ENCODE measurements at places on chromosomes 3 and 15.
A peak's percentile ranks its signal among the peaks of the same experiment; 100 is the strongest.

GRCh38 chr3:171225165-171225564 lies 198.6 kb upstream of the SLC2A2 start:
- no peak for DNase-seq

GRCh38 chr15:91152896-91153581 lies 53.0 kb downstream of the SV2B start:
- no peak for DNase-seq

- no peak for DNase-seq
Measured at GRCh38 chr15:41544650-41545015, 576 bp upstream of the RPAP1 start.

DNA sequence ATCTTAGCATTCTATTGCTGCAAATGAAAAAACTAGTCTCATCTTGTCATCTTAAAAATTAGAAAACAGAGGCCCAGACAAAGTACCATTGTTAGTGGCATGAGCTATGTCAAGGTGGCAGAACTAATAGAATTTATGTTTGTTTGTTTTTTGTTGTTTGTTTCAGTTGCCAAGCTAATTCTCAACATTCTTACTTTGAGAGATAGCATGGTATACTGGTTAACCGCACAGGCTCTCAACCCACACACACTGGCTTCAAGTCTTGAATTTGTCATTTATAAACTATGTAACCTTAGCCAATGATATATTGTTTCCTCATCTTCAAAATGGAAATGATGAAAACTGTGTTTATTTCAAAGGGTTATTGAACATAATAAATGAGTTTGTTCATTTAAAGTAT lies 367.6 kb upstream of the PLSCR5 start:
- DNase-seq, result peak; percentile 15

DNA sequence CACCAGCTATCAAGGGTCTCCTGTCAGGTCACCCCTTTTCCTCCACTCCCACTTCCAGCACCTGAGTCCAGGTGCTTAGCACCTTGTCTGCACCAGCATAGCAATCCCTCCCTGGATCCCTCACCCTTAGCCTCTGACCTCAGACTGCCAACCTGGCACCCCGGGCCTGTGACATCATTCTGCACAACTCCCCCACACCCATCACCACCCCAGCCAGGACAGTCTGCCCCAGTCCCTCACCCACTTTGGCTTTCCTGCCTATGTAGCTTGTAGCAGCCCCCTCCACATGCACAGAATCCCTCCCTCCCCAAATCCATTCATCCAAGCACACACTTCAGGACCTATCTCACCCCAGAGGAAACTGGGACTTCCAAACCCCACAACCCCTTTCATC lies 819 bp upstream of the PLXNB1 start:
- DNase-seq, result no peak

GRCh38 chr15:56919031-56919608 lies 676 bp downstream of the TCF12 start:
- peak; percentile 37 for DNase-seq

GRCh38 chr15:80331886-80332406 lies 72.2 kb upstream of the ARNT2 start:
- DNase-seq, result no peak

DNA sequence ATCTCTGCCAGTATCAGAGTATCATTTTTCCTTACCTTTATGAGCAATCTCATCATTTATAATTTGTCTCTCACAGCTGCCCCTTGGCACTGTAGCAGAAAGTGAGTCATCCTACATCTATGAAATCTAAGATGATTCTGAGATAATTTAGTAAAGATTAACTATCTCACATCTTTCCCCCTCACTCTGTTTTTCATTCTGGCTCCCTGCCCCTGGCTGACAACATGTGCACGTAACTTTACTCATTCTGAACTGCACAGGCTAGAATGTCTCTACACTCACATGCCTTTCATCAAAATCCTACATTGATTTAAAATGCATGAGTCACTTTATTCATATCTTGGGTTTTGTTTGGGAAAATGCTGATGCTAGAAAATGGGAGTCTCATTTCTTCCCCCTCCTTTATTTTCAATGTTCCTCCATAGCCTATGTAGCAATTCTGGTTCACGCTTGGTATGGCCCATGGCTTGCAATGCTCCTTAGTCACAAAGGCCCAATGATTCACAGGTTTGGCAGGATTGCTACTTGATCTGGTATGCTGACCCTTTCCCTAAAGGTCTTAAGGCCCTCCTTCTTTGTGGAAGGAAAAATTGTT lies 838.5 kb downstream of the TUSC7 start:
- DNase-seq, result peak; percentile 90

DNA sequence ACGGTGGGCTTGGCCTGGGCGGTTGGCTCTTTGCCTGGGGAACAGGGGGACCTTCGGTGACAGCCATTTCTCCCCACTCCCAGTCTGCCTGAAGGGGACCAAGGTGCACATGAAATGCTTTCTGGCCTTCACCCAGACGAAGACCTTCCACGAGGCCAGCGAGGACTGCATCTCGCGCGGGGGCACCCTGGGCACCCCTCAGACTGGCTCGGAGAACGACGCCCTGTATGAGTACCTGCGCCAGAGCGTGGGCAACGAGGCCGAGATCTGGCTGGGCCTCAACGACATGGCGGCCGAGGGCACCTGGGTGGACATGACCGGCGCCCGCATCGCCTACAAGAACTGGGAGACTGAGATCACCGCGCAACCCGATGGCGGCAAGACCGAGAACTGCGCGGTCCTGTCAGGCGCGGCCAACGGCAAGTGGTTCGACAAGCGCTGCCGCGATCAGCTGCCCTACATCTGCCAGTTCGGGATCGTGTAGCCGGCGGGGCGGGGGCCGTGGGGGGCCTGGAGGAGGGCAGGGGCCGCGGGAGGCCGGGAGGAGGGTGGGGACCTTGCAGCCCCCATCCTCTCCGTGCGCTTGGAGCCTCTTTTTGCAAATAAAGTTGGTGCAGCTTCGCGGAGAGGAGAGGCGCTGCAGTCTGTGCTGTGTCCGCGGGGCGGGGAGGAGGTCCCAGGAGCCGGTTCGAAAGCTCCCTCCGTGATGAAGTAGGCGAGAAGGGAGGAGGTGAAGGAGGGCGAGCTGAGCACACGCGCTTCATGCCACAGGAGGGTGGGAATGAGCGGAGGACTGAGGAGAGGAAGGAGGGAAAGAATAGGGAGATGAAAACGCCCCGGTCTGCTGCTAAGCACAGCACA lies 9.6 kb downstream of the CLEC3B start:
- DNase-seq, result no peak

DNA sequence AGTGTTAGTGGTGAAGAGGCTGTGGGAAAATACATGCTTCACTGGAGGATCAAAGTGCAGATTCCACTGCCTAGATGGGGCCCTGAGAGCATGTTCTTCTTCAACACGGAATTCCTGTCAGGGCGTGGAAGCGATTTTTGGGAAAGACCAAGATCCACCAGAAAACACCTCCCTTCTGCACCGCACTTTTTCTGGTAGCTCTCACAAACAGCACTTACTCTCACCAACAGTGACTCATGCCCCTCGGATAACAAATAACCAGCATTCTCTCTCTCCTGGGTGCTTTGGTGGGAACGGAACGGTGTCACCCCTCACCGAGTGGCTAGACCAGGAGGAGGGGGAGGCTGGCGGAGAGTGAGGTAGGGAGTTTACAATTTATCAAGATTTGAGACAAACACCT lies 40.1 kb downstream of the ADAMTSL3 start:
- DNase-seq, result peak; percentile 14

DNA sequence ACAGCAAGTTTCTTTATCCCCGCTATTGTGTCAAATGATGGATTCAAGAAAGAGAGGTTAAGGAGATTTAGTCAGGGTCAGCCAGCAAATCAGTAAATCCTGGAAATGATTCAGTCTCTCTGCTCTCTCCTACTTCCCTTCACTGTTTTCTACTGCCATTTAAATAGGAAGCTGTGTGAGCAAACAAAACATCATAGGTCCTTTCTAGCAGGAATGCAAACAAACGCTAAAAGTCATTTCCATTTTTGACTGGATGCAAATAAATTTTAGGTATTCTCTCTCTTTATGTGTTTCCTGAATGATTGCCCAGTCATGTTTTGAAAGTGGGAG lies 299.4 kb upstream of the RORA start:
- DNase-seq, result no peak

- no peak for DNase-seq
Measured at GRCh38 chr3:73729969-73730440, 105.3 kb upstream of the PDZRN3 start.

- DNase-seq, result no peak
Measured at GRCh38 chr3:111863942-111864694, 5.1 kb downstream of the PHLDB2 start.

GRCh38 chr3:53357458-53357857 lies 10.1 kb upstream of the DCP1A start:
- DNase-seq, result no peak

DNA sequence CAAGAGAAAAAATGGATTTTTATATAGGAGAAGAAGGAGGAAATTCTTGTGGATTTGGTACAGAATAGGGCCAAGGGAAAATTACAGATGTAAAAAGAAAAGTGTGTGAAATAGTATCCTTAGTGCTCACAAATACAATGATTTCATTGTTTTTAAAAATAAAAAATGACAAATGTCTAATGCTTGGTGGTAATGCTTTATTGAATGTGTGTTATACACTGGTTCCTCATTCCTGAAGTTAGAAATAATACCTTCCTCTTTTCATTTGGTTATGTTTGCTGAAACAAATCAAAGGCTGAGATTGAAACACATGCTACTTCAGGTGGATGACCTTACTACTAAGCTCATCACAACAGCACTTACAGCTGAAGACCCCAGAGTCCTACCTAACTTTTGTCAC lies 37.7 kb upstream of the CCR2 start:
- no peak for DNase-seq

- DNase-seq, result no peak
Measured at GRCh38 chr15:33757516-33758232, 210.6 kb upstream of the CHRM5 start.

GRCh38 chr3:113409676-113410075 lies 31.6 kb downstream of the CFAP44 start:
- no peak for DNase-seq

GRCh38 chr3:56711344-56711743 lies 28.3 kb upstream of the TASOR start:
- DNase-seq, result no peak

DNA sequence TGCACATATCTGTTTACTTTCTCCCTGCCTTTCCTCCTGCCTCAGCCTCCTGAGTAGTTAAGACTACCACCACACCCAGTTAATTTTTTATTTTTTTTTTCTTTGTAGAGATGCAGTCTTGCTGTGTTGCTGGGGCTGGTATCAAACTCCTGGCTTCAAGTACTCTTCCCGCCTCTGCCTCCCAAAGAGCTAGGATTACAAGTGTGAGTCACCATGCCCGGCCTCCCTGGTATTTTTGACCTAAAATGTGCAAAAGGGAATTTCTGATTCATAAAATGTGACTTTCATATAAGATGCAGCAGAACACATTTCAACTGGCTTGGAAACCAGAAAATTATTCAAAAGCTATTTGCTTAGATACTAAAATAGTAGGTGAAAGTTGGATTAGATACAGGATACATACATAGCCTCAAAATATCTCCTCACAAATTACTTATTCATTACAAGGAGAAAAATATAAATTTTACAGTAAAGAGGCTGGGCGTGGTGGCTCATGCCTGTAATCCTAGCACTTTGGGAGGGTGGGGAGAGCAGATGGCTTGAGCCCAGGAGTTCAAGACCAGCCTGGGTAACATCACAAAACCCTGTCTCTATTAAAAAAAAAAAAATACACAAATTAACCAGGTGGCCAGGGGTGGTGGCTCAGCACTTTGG lies 32.0 kb downstream of the MAP4 start:
- DNase-seq, result peak; percentile 13

- DNase-seq, result no peak
Measured at GRCh38 chr3:87145553-87145952, 81.6 kb upstream of the CHMP2B start.

DNA sequence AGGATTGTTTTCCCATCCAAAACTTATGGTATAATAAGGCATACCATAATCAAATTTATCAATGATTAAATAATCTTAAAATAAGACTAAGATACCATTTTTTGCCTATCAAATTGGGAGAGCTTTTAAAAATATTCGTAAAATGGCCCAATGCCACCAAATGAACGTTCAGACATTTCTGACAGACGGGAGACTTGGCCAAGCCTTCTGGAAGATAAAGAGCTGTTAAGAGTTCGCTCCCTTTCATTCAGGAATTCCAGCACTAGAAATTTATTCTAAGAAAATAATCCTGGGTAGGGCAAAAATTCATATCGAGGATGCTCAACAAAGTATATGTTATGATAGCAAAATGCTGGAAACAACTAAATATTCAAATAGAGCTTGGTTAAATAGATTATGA lies 85.6 kb upstream of the NEO1 start:
- DNase-seq, result no peak

GRCh38 chr15:80776420-80777045 lies 2.6 kb upstream of the CEMIP start:
- DNase-seq, result peak; percentile 54

DNA sequence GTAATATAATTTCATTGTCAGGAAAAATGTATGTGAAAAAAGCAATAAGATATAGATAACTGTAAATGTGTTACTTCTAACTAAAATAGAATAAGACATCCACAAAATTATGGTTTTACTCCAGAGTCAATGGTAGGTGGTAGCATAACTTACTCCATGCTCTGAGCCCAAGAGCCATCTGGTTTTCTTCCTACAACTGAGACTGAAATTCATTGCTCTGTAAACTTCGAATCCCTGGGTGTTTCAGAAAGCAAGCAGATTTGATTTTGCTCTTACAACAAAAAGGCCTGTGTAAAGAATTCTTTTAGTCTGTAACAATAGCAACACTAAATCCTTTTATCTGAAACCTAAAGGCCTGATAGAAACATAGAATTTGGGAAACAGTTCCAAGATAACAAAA lies 805.9 kb downstream of the AGBL1 start:
- no peak for DNase-seq

GRCh38 chr3:128281461-128282367 lies 128.4 kb downstream of the EEFSEC start:
- DNase-seq, result no peak

DNA sequence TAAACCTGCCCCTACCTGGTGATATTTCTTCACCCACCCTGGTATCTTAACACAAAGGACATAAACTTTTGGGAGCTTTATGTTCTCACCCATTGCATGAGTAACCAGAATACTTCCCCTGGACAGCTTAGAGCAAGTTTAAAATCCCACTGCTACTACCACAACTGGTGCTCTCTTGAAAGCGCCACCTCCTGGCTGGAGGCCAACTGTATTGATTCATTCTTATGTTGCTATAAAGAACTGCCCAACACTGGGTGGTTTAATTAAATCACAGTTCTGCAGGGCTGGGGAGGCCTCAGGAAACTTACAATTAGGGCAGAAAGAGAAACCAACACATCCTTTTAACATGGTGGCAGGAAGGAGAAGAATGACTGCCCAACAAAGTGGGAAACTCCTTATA lies 592.4 kb downstream of the EPHA3 start:
- DNase-seq, result no peak

GRCh38 chr3:46236294-46237054 lies 5.8 kb upstream of the CCR3 start:
- DNase-seq, result no peak

DNA sequence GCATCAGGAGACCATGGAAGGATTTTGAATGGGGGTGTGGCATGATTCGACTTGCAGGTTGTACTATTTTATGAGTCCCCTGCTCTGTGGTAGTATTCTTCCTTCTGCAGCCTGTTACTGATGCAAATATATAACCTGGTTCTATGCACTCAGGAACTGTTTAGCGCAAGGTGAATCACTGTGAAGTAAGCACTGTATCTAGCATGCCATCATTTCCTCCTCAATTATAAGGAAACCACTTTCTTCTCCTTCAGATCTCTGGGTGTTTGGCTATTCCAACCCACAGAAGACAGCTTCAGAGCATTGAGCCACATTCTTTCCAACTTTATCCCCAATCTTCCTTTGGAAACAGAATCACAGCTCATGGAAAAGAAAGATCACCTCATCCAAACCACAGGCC lies 176.7 kb downstream of the DIPK2A start:
- no peak for DNase-seq

GRCh38 chr3:155079468-155079745 lies 712 bp upstream of the MME start:
- no peak for DNase-seq
